ENCODE measurements at places on chromosomes 5 and 9.

DNA sequence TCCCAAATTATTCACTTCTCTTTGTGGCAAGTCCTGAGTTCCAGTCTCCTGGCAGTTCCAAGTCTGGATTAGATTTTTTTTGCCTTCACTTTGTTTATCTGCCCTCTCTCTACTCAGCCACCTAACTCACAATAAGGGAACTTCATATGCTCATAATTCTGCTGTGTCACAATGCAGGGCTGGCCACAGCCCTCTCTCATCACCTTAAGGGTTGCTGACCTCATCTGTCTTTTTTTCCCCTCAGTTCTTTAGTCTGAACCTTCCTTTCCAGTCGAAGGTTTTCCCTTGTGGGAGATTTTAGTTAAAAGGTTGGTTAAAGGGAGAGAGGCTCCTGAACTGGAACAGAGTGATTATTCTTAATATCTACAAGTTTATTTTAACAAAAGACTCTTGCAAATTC, 4.1 kb downstream of the BAG1 start:
- no peak for DNase-seq

- DNase-seq, result no peak
Observed at GRCh38 chr5:150521939-150522503, 14.1 kb downstream of the NDST1 start.

DNA sequence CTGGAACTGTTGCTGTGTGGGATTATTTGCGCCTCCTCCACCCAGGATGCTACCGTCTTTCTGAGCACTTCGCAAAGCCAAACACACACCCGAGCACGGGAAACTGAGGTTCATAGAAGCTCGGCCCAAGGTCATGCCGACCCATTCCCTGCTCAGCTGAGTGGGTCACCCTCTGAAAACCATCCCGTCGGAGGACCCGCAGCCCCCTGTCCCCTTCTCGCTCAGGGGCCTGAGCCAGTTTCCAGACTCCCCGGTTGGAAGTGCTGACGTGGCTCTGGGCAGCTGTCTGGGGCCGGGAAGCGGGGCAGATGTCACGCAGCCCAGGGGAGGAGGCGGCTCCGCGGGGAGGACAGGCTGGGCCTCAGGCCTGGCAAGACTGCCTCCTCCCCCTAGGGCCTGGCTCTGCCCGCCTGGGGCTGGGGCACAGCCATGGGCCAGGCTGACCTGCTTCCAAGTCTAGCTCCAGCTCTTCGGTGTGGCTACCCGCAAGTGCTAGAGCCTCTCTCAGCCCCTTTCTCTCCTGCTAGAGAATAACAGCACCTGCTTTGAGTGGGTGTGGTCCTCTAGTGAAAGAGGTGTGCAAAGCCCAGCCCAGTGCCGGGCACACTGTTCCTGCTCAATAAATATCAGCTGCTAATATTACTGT, 9.9 kb upstream of the CXXC5 start:
- no peak for DNase-seq

- no peak for DNase-seq
Observed at GRCh38 chr5:123105864-123106263, 16.8 kb downstream of the PRDM6 start.
